Natural killer cell (primary cell): ENCODE measurements at places on chromosomes 2 and 18. TPM values are rescaled to one million over a fixed set of nuclear protein-coding genes. Genes with fewer than 3 reads are reported as not detected.
A peak's percentile ranks its signal among the peaks of the same experiment; 100 is the strongest.

The KRTCAP3 gene
- 8.4 TPM for total RNA-seq

The MROH2A gene
- not detected for total RNA-seq

The BIN1 gene
- 131 TPM for total RNA-seq

The DNAJC5G gene
- total RNA-seq, result not detected

The SERPINB11 gene
- not detected for total RNA-seq

The MARCHF4 gene
- not detected for total RNA-seq

The SLC19A3 gene
- total RNA-seq, result not detected

The CD8B2 gene
- total RNA-seq, result 1.0 TPM

GRCh38 chr2:12705742-12706141 lies 11.0 kb upstream of the TRIB2 start:
- no peak for DNase-seq

DNA sequence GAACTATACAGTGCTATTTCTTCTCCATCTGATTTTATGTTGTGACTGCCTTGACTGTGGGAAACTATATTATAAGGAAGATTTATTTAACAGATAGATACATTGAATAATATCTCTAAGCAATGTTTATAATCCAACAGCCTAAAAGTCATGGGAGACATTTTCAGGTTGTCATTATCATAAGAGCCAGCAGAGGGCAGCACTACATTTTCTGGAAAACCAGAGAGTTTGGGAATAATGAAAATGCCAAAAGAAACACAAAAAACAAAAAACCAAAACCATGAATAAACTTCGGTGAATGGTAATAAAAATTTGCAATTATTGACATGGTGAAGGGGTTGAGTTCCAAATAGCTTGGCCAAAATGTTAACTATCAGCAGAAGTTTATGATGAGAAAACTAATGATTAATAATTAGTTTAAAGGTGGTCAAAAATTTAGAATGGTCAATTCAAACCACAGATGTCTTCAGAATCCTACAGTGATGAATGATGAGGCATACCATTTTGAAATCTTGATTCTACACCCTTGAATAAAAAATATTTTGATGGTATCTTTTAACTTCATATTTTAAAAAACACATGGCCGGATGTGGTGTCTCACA lies 4.7 kb downstream of the EEF1B2 start:
- DNase-seq, result peak; percentile 68

GRCh38 chr2:234269769-234270204 lies 219.3 kb downstream of the SPP2 start:
- no peak for DNase-seq

DNA sequence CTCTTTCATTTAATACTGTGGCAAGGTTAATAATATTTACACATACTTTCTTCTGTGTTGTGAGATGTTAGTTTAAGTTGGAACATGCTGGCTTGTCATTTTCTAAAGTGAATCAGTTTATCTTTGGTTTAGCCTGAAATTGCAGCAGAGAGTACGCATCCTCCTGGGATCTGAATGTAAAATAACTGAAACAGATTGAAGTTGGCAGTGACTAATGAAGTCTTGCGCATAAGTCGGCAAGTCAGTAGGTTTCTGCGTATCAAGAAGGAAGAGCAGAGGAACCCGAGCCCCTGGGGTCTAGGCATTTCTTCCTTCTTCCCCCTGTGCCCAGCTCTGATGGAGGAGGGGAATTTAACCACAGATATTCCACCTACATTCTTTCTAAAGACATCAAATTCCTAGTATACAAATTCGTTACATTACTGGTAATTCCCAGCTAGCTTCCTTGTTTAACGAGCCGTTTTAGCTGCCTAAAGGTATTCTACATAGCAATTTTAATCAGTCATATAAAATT lies 392.1 kb upstream of the RAB12 start:
- DNase-seq, result no peak

DNA sequence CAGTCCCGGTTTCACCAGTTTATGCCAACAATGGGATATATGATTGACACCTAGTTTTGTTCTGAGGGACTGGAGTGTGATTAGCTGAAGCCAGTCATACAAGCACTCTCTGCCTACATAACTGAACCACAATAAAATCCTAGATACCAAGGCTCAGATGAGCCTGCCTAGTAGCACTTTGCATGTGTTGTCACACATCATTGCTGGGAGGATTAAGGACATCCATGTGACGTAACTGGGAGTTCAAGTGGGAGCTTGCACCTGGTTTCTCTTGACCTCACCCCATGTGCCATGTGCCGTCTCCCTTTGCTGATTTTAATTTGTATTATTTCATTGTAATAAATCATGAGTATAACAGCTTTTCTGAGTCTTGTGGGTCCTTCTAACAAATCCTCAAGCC lies 90.3 kb downstream of the TMEM163 start:
- DNase-seq, result no peak

DNA sequence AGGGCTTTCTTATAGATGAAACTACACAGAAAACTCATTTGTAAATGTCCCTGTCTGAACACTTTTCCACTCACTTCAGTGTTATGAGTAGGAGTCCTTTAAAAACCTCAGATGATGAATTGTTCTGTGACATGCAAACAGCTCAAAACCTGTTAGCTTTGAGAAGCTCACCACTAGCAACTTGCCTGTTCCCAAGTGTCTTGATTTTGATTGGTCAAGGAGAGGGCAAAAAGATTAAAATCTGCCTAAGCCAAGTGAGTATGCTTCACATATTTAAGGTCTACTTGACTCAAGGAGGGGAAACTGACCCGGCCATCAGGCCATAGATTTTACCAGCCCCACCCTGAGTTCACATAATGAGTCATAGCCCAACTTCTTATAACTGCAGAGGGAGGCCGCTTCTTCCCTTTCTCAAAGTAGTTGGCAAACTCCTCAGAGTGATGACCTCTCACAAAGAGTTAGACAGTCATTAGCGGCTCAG lies 45.2 kb upstream of the MEIS1 start:
- no peak for DNase-seq

- DNase-seq, result no peak
These were observed 2.0 kb downstream of the MRPL30 start for GRCh38 chr2:99183025-99183424.

- no peak for DNase-seq
These were observed 18.0 kb upstream of the ESPNL start for GRCh38 chr2:238082151-238082550.

GRCh38 chr2:230322561-230323384 lies 4.2 kb upstream of the SP140L start:
- no peak for DNase-seq

DNA sequence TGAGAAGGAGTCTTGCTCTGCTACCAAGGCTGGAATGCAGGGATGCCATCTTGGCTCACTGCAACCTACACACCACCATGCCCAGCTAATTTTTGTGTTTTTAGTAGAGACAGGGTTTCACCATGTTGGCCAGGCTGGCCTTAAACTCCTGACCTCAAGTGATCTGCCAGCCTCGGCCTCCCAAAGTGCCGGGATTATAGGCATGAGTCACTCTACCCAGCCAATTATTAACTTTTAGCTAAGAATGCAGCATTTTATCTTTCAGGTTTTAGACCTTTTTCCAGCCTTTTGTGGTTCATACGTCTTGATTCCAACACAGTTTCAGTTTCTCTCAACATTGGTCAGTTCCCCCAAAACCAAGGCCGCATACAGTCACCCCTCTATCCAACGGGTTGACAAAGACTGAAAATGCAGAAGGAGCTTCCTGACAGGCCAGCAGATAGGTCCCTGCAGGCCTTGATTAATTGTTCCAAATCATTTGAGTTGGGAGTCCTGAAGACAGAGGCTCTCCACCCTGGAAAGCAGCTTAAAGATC lies 262.2 kb upstream of the KLHL29 start:
- no peak for DNase-seq

DNA sequence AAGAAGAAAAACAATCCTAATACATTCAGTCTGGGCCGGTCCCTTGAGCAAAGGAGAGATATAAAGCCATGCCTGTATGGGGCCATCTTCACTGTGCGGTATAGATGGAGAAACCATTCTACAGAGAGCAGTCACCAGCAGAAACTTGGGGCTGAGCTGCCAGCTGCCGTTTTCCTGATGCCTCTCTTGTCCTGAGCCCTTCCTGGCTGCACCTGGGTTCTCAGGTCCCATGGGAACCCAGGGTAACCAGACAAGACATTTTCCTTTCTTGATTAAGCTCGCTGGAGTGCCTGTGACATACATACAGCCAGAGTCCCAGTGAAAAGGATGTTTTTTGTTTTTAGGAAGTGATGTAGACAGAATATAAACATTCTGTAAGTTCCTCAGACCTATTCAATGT lies 5.3 kb upstream of the METTL21A start:
- DNase-seq, result no peak

DNA sequence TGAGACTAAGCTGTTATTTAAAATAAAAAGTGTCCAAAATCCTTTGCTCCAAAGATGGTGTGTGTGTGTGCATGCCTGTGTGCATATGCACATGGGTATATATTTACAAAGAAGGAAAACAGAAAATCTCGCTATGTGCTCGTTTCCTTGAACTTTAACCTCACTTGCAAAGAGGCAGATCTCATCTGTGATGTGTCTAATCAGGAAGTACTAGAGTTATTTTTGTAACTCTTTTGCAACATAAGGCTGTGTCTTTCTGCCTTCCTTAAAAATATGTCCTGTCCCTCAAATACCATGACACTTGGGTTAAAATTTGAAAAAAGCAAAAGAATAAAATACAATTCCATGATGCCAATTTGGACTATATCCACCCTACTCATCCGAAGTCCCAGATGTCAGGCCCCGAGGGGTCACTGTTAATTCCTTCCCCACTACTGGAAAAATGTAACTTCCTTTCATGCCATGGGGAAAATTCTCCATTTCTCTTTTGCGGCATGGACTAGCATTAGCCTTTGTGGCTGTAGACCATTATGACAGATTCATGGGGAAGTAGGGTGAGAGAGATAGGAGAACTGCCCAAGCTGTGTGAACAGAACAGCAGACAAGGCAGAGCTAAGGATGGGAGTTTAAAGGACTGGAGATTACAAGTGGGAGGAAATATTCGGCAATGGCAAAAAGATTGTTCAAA lies 191.3 kb downstream of the MYO1B start:
- no peak for DNase-seq
